ENCODE measurements at places on chromosomes 12 and 14.

GRCh38 chr12:92703786-92704185 is 997 bp downstream of the PLEKHG7 start:
- no peak for DNase-seq

- DNase-seq, result no peak
These were observed 13.9 kb upstream of the HOXC13 start for GRCh38 chr12:53924521-53925405.

DNA sequence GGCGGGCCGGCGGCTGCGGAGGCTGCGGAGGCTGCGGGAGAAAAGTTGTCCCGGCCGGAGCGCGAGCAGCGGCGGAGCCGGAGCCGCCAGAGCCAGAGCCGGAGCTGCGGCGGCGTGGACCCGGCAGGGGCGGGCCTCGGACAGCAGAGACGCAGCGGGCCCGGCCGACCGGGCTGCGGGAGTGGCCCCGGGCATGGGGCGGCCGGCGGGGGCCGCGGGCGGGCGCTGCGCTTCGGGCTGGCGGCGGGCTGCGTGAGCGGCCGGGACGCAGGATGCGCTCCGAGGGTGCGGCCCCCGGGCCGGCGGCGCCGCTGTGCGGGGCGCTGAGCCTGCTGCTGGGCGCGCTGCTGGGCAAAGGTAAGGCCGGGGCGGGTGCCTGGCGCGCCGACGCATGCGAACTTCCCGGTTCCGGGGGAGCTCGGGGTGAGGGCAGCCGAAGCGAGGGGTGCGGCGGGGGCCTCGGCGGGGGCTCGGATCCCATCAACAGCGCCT is at the start of gene TMEM132C:
Gene TMEM132C (plus strand): TSS at position 40 of the 492 bp plus-strand sequence. CDS start 233 bp downstream, at position 273.
- DNase-seq, result no peak

- no peak for DNase-seq
These were observed 17.8 kb downstream of the ACSS3 start for GRCh38 chr12:81095501-81096232.

DNA sequence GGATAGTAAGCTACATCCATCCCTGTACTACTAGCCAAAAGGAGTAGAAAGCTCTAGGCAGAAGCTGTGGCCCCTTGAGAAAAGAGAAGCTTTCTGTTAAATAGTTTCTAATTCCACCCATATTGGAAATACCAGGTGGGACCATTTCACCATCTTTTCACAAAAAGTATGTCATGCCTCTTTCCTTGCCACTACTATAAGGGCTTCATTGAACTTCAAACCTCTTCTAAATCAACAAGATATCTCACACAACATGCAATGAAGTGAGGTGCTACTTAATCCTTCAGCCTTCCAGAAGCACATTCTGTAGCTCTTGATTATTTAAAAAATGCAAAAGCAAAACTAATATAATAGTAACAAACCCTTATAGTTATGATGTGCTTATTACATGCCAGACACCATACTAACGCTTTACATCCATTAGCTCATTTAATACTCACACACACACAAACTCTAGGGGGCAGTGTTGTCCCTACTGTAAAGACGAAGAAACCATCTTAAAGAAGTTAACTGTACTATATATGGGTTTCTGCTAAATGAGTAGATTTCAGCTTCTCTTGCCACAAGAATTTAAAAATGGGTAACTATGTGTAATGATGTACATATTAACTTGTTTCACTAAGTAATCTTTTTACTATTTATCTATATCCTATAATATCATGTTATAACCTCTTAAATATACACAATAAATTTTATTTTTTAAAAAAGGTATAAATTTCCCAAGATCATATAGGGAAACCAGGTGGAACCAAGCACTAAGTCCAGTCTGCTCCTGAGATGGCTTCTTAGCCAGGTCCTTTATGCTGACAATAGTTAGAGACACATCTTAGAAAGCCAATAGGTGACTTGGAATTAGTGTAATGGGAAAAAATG is 124.4 kb downstream of the RPS29 start:
- peak; percentile 64 for DNase-seq

GRCh38 chr12:50572760-50573159 is 68.0 kb downstream of the DIP2B start:
- DNase-seq, result peak; percentile 8
